H4 (cell line): ENCODE measurements at places on chromosomes 3 and 15. TPM values are rescaled to one million over a fixed set of nuclear protein-coding genes. Genes with fewer than 3 reads are reported as not detected.

- DNase-seq: no peak
Measured at GRCh38 chr15:73550190-73550589, 83.0 kb downstream of the NPTN start.

DNA sequence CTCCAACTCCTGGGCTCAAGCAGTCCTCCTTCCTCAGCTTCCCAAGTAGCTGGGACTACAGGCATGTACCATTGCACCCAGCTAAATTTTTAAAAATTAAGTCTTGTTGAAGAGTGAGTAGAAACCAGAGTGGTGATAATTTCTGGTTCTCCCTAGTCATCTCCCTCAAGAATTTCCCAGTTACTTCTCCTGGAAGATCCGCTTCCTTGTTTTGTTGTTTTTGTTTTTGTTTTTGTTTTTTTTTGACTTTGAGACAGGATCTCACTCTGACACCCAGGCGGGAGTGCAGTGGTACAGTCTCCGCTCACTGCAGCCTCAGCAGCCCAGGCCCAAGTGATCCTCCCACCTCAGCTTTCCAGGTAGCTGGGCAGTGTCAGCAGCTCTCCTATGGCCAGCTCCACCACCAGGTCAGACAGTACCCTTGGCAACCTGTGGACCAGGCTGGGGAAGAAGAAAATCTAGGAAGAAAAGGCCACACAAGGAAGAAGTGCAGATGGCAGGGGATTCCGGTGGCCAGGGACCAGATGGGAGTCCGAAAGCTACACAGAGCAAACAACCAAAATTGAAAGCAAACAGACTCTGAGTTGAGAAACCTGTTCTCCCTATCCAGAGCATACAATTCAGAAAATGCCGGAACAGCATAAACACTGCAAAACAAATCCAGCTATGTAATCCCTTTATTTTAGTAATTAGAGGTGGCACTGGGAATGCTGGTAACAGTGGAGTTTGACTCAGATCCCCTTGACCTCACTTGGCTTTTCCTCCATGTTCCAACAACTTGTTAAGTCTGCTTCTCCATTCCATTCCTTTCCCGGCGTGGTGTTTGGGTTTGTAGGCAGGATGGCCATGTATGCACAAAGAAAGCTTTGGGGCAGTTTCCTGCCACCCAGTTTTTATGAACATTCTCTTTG is 266.6 kb upstream of the CTDSPL start:
- no peak for DNase-seq

DNA sequence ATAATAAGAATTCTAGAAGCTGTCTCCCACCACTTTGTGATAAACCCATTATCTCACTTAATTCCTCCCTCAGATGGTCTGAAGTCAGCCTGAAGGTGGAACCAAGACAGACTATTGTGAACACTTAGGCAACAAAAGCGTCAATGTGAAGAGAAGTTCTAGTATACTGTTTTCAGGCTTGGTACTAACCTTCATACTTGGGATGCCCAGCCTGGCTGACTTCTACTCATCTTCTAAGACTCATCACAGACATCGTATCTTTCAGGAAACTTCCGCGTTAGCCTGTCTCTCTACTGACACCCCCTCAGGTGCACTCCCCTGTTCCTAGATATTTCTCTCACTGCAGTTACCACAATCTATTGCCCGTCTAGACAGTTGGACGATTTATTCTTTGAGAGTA is 201.2 kb downstream of the SATB1 start:
- DNase-seq: no peak

DNA sequence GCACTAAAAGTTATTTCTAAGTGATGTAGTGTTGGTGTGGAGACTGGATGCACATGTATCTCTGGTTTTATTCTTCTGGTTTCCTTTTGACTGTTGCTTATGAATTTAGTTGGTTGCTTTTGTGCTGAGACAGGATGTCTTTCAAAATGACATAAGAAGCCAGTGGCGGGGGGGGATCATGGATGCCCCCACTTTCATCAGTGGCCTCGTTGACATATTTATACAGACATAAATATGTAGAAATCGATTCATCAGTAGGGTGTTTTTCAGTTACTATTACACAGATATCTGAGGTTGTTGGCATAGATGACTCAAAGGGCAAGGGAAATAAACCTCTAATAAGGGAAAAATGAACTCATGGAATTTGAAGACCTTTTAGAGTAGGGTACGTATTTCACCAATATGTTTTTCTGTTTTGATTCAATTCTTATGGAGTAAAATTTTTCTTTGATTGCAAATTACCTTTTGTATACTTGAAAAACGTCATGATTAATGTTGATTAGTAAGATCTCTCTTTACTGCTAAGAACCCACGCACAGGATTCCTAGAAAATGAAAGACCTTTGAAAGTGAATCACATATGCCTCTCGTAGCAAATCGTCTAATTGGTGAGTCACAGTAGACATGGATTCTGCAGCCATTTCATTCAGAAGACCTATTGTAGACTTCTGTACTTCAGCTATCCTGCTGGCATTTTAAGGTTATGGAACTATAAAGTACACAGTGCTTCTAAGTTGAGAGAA is 97.4 kb upstream of the RBMS3 start:
- no peak for DNase-seq

- DNase-seq: no peak
Measured at GRCh38 chr3:27630885-27631284, 91.2 kb downstream of the EOMES start.

DNA sequence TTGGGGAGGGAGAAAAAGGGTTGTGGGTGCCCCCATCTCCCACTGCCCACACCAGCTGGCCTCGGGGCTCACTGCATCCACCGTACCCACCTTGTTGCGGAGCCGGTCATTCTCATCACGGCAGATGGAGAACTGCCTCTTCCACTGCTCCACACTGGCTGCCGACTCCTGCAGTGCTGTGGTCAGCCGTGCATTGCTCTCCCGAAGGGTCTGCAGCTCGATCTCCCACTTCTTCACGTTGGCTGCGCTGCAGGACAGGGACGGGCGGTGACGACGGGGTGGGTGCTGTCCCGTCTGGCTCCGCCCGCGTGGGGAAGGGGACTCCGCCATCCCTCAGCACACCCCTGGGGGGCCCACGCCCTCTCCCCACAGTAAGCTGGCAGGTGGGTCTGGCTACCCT is 45.1 kb downstream of the WHAMM start:
- no peak for DNase-seq

DNA sequence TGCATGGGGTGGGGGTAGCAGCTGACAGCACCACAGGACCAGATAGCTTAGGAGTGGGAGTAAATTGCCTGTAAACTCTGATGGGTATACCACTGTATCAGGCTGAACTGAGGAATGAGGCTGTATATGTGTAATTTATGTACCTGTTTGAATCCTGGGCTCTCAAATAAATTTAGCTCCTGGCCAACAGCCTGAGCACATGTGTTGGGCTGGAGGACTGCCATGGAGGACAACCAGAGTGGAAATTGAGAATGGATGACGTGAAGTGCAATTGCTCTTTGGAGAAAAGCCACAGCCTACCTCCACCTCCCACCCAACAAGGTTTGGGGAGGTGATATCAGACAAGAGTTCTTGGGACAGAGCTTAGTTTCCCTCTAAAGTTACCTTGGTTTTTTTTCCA is 328.6 kb upstream of the PROK2 start:
- DNase-seq: no peak

GRCh38 chr15:62505762-62506161 is 340.7 kb upstream of the C2CD4B start:
- no peak for DNase-seq

GRCh38 chr15:26477044-26477443 is 295.8 kb downstream of the GABRB3 start:
- no peak for DNase-seq

- DNase-seq: no peak
Measured at GRCh38 chr3:137694836-137695235, 69.3 kb upstream of the SOX14 start.

DNA sequence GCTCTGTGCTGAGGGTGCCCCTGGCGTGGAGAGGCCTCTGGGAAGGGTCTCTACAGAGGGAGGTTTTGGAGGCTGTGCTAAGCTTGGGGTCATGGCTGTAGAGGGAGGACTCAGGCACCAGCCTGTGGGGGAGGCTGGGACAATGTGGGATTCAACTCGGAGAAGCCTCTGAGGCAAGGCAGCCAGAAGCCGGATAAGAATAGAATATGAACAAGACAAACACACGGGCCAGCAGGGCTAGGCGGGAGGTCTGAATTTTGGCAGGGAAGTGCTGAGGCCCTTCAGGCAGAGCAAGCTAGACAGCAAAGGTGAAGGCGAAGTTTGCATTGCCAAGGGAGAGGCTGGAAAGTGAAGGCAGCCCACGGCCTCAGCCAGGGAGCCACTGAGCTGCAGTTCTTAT is 612.1 kb upstream of the NR2F2 start:
- DNase-seq: no peak

- no peak for DNase-seq
Measured at GRCh38 chr3:141106842-141107241, 55.7 kb downstream of the SPSB4 start.

- DNase-seq: no peak
Measured at GRCh38 chr3:150349314-150350097, 58.6 kb upstream of the TSC22D2 start.

DNA sequence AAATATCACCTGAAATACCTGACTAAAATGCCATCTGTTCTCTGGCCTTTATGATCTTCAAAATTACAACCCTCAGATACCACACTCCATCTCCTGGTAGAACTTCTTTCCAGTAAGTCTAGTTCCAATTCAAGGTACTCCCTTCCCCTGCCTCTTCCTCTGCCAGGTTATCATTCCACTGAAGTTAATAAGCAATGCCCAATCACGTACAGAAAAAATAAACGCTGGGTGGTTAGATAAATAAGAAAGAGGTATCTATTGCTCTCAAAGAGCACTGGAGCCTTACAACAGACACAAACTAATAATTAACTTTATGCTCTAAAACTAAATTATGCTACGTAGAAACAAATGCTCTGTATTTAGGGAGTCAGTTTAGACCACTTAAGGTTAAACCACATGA is 112.5 kb downstream of the MYO9A start:
- no peak for DNase-seq

- no peak for DNase-seq
Measured at GRCh38 chr15:49674370-49674769, 53.5 kb downstream of the DTWD1 start.

DNA sequence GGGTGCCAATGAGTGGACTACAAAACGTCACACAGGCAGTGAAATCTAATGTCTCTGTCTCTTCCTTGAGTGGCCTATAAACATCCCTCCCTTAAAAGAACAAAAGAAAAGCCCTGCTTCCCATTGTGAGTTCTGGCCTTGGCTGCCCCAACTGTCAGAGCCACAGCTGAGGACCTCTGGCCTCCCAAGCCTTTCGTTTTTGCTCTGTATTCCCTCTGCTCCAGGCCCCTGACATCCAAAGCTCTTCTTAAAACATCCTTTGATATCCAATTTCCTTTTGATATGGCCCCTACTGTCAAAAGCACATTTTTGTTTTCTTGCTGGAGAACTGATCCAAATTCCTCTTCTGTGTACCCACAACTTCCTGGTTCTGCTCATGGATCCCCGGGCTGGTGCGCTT is 126.8 kb downstream of the RORA start:
- DNase-seq: no peak

- peak; percentile 87 for DNase-seq
Measured at GRCh38 chr3:118544458-118544857, 490.2 kb downstream of the IGSF11 start.

GRCh38 chr3:142445816-142446254 is 2.0 kb downstream of the XRN1 start:
- DNase-seq: peak; percentile 17

- DNase-seq: no peak
Measured at GRCh38 chr15:83581381-83581780, 72.5 kb upstream of the ADAMTSL3 start.

- peak; percentile 12 for DNase-seq
Measured at GRCh38 chr3:70249509-70250160, 62.8 kb downstream of the MDFIC2 start.

- DNase-seq: no peak
Measured at GRCh38 chr3:53056442-53056841, 10.6 kb upstream of the SFMBT1 start.

GRCh38 chr3:128549283-128550112 is 56.5 kb upstream of the GATA2 start:
- peak; percentile 95 for DNase-seq

DNA sequence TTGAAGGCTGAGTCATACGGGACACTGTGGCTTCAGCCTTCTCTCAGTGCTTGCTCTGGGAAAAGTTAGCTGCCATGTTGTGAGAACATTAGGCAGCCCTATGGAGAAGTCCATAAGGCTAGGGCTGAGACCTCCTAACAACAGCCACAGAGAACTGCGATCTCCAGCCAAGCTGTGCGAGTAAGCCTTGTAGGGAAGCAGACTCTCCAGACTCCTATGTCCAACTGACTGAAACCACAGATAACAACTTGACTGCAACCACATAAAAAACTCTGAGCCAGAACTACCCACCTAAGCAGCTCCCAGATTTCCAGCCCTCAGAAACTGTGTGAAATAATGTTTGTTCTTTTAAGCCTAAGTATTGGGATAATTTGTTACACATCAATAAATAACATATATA is 40.7 kb downstream of the DENND6A start:
- no peak for DNase-seq

DNA sequence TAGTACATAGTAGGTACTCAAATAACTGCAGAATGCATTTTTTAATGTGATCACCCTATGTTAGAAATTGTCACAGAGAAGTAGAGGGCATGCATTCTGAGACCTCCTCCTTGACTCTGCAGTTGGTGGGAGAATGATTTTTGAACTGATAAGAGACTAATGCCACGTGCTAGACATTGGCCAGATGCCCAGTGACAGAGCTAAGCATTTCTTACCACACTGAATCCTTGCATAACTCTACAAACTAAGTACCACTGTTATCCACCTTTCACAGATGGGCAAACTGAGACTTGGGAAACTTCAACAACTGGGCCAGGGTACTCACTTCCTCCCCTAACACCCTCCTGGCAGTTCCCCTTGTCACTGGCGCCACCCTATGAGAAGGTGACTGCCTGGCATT is 33.5 kb upstream of the SPATA12 start:
- DNase-seq: peak; percentile 20

GRCh38 chr3:66483409-66483906 is 17.4 kb downstream of the LRIG1 start:
- DNase-seq: no peak

DNA sequence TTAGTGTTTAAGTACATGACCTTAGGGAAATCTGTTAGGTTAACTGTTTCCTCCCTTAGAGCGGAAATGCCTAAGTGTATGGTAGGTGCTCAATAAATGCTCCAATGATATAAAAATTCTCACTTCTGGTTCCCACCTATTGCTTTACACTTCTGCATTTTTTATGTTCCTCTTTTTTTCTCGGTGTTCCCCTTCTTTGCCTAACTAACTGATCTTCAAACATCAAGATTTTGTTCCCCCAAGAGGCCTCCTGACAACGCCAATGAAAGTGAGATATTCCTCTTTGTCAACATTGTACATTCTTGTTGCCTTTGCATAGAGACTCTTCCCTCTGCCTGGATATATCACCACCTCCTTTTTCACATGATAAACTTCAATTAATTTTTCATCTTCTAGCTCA is 17.4 kb downstream of the SLC35A5 start:
- DNase-seq: no peak

- no peak for DNase-seq
Measured at GRCh38 chr15:96339619-96340347, 9.3 kb downstream of the NR2F2 start.

GRCh38 chr3:101890716-101891115 is 41.4 kb downstream of the NFKBIZ start:
- DNase-seq: peak; percentile 11

GRCh38 chr15:69398491-69398891 is 15.7 kb upstream of the KIF23 start:
- DNase-seq: no peak

The NUSAP1 gene
- total RNA-seq: 155 and 195 TPM in 2 replicates

The CPN2 gene
- not detected in 2 replicates for total RNA-seq

The CCNB2 gene
- 181 and 210 TPM in 2 replicates for total RNA-seq

The CCR2 gene
- not detected in 2 replicates for total RNA-seq

The ACSBG1 gene
- total RNA-seq: 1.0 and 1.4 TPM in 2 replicates

The SRGAP3 gene
- total RNA-seq: 1.5 and 1.8 TPM in 2 replicates

The MTHFS gene
- total RNA-seq: 40.3 and 51.9 TPM in 2 replicates
